Central memory CD8-positive, alpha-beta T cell (primary cell): ENCODE measurements at places on chromosomes 11 and 22.

DNA sequence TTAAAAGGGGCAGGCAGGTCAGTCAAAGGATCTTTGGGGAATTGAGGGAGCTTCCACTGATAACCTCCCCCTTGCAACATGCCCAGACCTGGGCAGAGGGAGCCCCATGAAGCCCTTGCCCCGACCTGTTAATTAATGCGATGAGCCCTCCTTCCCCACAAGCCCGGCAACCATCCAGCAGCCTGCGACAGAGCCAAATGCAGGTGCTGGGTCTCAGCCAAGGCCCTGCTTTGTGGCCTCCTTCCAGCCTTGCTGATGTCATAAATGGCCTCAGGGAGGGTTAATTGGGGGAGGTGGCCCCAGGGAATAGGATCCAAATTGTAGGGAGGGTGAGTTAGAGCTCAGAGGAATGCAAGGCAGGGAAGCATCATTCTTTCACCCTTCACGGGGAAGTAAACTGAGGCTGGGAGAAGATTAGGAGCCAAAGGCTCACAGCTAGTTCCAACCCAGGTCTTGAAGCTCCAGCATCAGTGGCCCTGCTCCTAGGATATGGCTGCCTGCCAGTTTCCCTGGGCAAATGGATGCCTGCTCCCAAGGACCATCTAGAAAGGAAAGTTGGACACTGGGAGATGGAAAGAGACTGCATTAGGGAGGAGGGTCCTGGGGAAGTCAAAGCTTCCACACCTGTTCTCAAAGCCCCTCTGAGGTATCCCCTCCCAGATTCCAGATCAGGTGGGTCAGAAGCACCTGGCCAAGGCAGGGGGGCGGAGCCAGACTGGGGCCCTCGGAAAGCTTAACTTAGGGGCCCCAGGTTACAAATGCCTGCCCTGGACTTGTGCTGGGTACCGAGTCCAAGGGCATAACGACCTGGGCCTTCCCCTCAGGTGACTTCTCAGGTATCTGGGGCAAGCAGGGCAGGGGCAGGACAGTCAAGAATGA lies 34.1 kb downstream of the LMO1 start:
- no peak for DNase-seq

GRCh38 chr11:95239871-95240649 lies 9.1 kb upstream of the SESN3 start:
- DNase-seq: no peak

GRCh38 chr11:9566561-9567063 lies 6.9 kb upstream of the WEE1 start:
- DNase-seq: no peak

DNA sequence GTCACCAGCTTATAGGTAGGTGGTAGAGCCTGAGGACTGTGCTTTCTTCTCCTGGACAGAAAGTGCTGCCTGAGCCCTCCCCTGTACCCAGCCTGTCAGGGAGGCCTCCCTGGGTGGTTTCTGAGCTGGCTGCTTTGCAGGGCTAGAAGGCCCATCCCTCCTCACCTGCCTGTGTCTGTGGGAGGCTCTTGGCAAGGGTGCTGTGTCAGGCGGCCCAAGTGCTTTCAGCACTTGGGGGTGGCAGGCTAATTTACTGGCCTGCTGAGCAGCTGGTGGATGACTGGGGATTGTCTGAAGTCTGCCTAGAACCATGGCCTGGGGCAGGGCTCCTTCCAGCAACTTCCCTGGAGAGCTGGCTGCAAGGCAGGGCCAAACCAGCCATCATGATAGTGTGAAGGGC lies 139.0 kb upstream of the NAV2 start:
- no peak for DNase-seq

GRCh38 chr22:21652010-21652546 lies 10.0 kb downstream of the SDF2L1 start:
- DNase-seq: peak; percentile 45

- DNase-seq: no peak
Measured at GRCh38 chr22:19448076-19448607, 631 bp upstream of the C22orf39 start.

- DNase-seq: peak; percentile 27
Measured at GRCh38 chr22:40024201-40025061, 29.7 kb downstream of the FAM83F start.

GRCh38 chr22:41003976-41004375 lies 52.8 kb downstream of the RBX1 start:
- DNase-seq: no peak

DNA sequence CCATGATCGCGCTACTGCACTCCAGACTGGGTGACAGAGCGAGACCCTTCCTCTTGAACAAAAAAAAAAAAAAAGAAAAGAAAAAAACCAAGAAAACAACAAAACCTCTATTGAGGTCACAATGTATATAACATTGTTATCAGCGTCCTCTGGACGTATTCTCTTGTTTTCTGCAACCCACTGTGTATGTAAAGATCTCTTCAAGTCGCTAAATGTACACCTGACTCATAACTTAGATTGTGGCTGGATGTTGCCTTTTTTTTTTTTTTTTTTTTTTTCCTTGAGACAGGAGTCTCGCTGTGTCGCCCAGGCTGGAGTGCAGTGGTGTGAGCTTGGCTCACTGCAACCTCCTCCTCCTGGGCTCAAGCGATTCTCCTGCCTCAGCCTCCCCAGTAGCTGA lies 1.4 kb upstream of the YPEL1 start:
- DNase-seq: no peak

- no peak for DNase-seq
Measured at GRCh38 chr11:6557761-6558674, 45.4 kb downstream of the RRP8 start.

- DNase-seq: no peak
Measured at GRCh38 chr11:71451596-71452198, 1.3 kb upstream of the NADSYN1 start.

- no peak for DNase-seq
Measured at GRCh38 chr11:47986219-47986618, 5.9 kb downstream of the PTPRJ start.

DNA sequence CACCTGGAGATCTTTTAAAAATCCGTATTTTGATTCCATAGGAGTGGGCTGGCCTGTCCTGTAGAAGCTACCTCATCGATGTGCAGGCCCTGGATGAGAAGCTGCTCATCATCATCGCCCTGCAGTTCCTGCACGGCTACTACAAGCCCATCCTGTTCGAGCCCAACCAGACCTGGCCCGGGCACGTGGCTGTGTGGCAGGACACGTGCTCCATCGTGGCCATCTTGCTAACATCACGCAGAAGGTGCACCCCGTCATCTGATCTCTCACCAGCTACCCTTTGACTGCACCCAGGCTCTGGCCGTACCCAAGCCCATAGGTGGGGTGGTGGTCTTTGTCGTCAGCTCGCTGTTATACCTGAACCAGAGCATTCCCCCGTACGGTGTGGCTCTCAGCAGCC lies 14.2 kb upstream of the SLC5A4 start:
- DNase-seq: no peak

DNA sequence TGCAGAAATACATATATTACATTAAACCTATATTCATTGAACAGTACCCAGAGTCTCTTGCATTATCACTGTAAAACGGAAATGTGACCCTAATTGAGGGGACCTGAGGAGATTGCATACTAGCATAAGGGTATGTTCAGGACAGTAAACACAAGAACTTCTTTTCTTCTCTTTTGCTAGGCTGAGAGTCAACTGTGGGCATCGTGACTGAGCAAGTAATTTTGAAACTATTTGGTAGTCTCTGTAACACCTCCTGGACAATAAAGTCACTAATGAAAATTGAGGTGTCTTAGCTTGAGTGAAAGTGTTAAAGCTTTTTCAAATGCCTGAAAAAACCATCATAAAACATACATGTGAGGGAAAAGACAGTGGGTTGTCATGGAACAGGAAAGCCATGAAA lies 90.9 kb downstream of the PDHX start:
- DNase-seq: no peak

DNA sequence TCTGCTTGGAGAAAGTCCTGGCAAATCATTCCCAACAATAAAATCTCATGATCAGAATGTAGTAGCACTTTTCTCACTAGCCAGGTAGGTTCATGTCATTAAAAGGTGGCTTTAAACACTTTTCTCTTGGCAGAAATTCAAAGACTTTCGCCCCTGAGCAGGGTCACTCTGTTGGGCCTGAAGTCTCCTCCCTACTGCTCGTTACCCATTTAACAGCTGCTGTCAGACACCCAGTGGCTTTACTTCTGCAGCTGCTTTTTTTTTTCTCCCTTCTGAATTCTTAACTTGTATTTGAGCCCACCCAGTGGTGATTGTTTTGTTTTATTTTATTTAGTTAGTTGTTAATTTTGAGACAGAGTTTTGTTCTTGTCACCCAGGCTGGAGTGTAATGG lies 25.0 kb downstream of the ARHGAP8 start:
- no peak for DNase-seq

GRCh38 chr11:81421251-81421860 lies 1312.3 kb downstream of the FAM181B start:
- DNase-seq: no peak

DNA sequence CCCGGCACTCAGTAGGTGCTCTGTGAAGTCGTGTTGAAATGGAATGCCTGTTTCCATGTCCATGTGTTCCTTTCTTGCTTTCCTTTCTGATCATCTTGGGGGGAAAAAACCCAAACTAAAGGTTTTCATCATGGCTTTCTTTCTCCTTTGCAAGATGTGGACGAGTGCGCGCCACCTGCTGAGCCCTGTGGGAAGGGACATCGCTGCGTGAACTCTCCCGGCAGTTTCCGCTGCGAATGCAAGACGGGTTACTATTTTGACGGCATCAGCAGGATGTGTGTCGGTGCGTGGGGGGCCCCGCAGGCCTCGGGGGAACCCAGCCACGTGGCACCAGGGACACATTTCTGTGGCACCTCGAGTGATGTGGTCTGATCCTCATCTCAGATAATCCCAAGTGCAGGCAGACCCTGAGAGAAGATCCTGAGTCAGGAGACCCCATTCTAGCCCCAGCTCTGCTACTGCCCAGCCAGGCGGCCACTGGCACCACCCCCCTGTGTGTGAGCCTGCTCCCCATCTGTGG lies 39.4 kb downstream of the FBLN1 start:
- DNase-seq: no peak

GRCh38 chr11:73363147-73363546 lies 13.1 kb upstream of the RELT start:
- DNase-seq: no peak

- no peak for DNase-seq
Measured at GRCh38 chr11:24386546-24387397, 110.1 kb upstream of the LUZP2 start.

DNA sequence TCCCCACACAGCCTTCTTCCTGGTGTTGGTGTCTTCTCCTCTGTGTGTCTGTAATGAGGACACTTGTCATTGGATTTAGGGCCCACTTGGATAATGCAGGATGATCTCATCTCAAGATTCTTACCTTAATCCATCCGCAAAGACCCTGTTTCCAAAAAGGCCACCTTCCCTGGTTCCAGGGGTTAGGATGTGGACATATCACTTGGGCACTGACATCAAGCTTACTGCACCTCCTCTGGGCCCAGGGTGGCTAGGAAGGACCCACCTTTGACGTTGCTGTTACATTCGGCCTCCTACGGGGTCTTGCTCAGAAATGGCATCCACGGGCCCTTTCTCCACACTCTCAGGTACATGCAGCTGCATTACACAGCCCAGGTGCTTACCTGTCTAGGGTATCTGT lies 535.9 kb downstream of the BRD1 start:
- no peak for DNase-seq

DNA sequence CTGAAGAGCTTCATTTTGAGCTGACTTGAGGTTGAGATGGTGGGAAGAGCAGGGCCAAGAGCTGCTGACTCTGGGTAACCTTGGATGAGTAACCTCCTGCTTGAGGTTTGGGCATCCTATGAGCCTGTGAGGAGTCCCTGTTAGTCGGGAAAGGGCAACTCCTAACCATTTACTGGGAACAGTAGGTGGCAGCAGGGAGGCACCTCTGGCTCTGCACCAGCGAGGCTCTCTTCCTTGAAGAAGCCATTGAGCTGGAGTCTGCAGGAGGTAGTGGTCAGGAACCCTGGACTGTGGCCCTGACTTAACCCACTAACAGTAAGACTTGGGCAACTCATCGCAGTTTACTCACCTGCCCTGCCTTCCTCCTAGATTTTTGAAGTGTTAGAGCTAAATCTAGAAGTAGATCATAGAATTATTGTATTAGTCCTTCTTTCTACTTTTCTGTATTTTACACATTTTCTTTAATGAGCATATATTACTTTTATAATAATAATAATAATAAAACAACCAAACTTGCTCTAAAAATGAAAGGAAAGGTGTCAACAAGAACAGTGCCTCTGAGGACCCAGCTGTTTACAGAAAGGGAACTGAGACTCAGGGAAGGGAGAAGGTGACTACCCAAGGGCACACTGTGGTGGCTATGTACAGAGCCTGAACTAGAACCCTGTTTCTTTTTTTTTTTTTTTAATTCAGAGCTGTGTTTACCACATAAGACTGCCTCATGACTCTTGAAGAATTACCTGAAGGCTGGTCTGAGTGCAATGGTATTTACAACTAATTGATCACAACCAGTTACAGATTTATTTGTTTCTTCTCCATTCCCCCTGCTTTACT lies 47.5 kb downstream of the MEI1 start:
- DNase-seq: peak; percentile 23

GRCh38 chr11:3834664-3835461 lies 5.9 kb downstream of the RHOG start:
- no peak for DNase-seq

- DNase-seq: no peak
Measured at GRCh38 chr22:32695451-32695891, 106.0 kb upstream of the TIMP3 start.
